ENCODE measurements at places on chromosomes 7 and 10.

GRCh38 chr10:5692461-5693358 lies 8.1 kb downstream of the TASOR2 start:
- peak; percentile 75 for DNase-seq

DNA sequence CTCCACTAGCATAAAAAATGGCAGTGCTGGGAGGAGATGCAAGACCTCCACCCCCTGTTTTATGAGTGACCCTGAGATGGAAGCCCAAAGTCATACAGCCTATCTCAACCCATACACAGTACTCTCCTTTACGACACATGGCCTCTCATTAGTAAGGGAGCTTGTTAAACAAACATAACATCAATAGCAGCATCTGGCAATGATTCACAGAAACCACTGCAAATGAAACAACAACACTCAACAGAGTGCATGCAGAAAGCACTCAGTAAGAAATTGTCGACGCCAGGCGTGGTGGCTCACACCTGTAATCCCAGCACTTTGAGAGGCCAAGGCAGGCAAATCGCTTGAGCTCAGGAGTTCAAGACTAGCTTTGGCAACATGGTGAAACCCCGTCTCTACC lies 27.5 kb upstream of the FIGNL1 start:
- no peak for DNase-seq

- no peak for DNase-seq
These were observed 16.1 kb upstream of the SYPL1 start for GRCh38 chr7:106127984-106128780.

DNA sequence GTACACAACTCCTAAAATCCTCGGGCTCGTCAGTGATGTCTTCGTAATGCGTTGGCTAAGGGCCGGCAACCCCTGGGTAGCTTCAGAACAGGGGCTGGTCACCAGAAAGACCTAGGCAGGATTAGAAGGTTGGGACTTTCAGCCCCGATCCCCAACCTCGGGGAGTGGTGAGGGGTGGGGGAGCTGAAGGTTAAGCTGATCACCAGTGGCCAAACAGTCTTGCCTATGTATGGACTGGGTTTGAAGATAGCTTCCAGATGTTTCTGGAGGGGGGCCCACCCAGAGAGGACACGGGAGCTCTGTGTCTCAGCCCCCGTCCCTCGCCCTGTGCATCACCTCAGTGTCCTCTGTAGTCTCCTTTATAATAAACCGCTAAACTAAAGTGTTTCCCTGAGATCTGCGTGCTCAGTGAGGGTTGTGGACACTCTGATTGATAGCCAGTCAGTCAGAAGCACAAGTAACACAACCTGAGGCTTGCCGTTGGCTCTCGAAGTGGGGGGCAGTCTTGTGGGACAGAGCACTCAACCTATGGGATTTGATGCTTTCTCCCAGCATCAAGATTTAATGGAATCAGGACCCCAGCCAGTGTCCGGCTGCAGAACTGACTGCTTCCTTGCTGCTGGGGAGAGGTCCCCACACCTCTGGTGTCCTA lies 10.0 kb downstream of the PPP2R2D start:
- DNase-seq, result no peak

- no peak for DNase-seq
These were observed 15.6 kb downstream of the FANK1 start for GRCh38 chr10:125911990-125912389.

GRCh38 chr7:41586931-41587640 lies 115.8 kb downstream of the INHBA start:
- DNase-seq, result no peak

GRCh38 chr7:157689269-157690057 lies 352.7 kb downstream of the DNAJB6 start:
- DNase-seq, result peak; percentile 22

GRCh38 chr10:83522456-83522855 lies 616.9 kb upstream of the GHITM start:
- DNase-seq, result no peak
